ENCODE measurements at places on chromosomes 13 and 19.

DNA sequence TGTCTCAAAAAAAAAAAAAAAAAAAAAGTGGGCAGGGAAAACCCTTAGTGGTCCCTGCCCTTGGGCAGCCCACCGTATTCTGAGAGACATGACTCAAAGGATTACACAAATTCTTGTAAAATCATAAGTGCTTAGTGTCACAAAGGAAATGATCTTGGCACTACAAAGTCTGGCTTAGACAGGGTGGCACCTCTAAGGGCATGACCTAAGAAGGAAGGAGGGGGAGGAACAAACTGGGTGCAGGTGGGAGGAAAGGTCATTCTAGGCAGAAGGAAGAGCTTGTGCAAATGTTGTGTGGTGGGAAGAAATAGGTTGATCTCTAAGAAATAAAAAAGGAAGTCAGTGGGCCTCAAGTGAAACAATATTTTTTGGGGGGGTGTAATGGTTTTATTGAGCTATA lies 10.4 kb downstream of the PNPLA6 start:
- no peak for DNase-seq

DNA sequence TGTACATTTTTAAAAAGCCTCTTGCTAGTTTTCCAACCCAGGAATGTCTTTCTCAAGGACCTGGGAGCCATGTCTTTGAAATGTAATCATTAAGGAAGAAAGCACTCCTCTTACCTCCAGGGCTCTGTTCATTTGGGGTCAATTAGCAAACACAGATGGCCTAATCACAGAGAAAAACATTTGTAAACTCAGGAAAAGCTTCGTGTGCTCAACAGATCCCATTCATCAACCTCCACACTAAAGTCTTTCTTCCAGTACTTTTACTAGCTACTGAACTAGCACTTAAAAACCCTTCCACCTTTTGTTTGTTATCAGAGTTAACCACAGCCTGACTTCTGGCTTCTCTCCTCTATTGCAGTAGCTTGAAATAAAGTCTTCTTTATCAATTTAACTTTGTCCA lies 441.4 kb downstream of the PCDH20 start:
- DNase-seq, result no peak

DNA sequence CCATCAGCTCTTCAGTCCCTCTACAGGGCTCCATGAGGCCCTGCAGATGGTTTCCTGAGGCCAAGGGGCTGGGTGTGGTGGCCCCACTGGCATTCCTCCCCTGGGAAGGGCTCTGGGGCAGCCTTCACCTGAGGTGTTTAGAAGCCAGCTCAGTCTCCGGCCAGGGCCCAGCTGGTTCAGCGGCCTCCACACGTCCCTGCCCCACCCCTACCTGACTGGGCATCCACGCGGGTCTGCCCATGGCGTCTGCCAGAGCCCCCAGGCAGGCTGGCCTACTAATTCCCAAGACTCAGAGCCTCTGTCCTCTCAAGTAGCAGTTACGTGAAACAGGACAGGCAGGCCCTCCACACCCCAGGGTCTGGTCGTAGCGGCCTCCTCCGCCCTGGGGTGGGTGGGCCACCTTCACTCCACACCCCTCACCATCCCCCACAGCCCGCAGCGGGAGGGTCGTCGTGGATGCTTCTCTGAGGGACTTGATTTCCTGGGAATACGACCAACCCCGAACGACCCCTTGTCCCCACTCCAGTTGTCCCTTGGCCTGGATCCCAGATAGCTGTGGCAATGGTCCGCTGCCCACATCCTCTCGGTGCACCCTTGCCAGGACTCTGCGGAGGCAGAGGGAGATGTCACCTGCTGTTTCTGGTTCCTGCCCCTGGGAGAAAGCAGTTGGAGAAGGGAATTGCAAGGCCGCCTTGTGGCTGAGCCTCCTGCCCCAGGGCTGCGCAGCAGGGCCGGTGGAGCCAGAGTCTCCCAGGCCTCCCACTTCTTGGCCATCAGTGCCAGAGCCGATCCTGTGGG lies 24.3 kb downstream of the CAPN12 start:
- no peak for DNase-seq

- DNase-seq, result no peak
Observed at GRCh38 chr13:52010890-52011631, at the start of gene ATP7B. ATP7B (minus strand) TSS chr13:52011450; CDS start chr13:52011337, 113 bp downstream.

- no peak for DNase-seq
Observed at GRCh38 chr13:94268661-94269060, 210.8 kb downstream of the DCT start.

DNA sequence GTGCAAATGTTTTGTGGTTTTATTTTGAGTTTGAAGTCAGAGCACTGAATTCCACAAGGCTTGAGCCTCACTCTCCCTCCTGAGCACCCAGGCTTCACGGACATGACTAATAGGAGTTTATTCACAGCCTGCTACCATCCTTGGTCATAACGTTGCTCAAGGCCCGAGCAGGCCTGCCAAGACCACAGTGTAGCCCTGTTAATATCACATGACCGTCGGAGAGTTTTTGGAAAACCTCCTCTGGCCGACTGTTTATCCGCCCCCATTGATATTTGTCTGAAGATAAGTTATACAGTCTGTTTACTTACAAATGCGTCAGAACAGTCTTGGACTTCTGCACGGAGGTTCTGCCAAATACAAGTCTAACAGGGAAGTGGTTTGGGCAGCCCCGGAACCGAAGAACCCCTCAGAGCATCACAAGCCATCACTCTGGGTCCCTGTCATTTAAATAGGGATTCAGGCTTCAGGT lies 89.9 kb downstream of the COL4A2 start:
- DNase-seq, result no peak

DNA sequence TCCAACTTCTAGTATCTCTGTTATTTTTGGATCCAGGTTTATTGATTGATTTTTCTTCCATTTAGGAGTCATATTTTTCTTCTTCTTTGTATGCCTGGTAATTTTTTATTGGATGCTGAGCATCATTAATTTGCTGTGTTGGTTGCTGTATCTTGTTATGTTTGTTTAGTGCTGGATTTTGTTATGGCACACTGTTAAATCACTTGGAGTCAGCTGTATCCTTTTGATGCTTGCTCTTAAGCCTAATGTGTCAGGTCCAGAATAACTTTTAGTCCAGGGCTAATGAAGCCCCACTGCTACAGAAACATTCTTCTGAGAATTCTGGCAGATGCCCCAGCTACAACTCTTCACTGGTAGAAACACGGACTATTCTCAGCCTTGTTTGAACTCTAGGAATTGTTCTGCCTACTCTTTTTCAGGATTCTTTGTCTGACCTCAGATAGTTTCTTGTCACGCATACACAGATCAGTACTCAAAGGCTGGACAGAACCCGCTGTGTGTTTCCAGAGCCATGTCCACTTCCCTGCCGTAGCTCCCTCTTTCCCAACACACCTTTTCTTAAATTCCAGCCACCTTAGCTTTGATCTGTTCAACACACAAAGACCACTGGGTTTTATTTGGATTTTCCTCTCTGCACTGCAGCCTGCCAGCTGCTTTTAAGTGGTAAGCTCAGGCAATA lies 137.1 kb upstream of the WASF3 start:
- no peak for DNase-seq
